Pons (tissue), 1 donor: ENCODE measurements at places on chromosomes 4 and X.

DNA sequence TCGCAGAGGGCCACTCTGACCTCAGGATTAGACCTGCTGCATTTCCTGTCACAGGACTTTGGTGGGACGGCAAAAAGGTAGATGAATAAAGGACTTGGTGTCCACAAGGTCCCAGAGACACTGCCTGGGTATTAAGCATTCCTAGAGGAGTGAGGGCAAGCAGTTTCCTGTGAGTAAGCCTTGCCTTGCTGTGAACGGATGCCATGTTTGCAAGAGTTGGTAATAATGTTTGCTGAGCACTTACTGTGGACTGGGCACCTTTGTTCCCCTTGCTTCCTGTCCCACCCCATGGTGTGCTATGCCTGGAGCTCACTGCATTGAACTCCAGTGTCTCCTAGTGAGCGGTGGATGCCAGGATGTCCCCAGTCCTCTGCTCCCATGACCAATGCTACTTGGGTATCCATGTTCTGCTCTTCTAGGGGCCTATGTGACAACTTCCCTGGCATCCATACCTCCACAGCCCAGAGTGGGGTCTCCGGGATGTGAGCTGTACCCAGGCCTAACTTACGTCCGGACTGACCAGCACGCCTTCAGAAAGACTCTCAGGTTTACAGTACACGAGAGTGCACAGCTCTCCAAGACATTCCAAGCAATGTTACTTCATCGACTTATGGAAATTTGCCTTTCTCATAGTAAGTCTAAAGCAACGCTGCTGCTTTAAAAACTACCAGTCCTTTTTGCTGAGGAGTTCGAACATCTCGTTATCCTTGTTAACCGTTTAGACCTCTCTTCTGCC, 95.5 kb upstream of the MSX1 start:
- DNase-seq: no peak

DNA sequence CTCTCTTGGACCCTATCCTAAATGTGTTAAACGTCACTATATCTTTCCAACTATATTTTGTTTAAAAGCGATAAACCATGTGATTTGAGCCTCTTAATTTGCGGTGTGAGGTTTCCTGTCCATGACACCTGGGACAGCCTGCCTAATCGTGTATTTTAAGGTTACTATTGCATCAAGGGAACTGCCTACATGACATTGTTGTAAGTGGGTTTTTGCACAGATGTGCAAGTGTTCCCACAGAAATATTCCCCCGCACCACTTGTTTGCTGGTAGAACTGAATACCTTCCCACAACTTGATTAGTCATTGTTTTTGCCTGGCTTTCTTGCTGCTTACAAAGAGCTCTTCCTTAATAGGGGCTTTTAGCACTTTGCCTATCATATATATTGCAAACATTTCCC, 5.1 kb upstream of the FAM184B start:
- no peak for DNase-seq

DNA sequence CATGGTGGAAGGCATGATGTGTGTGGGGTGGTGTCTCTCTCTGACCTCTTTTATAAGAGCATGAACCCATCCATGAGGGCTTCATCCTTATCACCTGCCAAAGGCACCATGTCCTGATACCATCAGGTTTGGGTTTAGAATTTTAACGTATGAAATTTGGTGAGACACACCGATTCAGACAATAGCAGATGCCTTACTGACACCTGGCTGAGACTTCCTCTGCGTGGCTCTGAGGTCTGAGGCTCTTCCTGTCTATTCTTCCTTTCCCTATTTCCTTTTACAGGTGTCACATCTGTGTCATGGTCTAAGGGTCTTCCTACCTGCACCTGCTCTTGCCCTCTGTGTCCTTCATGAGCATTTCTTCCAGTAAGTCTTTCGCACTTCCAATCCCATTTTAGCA, 320.7 kb upstream of the CLNK start:
- DNase-seq: no peak

- DNase-seq: no peak
Measured at GRCh38 chr4:100895556-100896197, 377.9 kb upstream of the EMCN start.
